Fibroblast of skin of left biceps (primary cell): ENCODE measurements at places on chromosomes 3 and 15.
A peak's percentile ranks its signal among the peaks of the same experiment; 100 is the strongest.

DNA sequence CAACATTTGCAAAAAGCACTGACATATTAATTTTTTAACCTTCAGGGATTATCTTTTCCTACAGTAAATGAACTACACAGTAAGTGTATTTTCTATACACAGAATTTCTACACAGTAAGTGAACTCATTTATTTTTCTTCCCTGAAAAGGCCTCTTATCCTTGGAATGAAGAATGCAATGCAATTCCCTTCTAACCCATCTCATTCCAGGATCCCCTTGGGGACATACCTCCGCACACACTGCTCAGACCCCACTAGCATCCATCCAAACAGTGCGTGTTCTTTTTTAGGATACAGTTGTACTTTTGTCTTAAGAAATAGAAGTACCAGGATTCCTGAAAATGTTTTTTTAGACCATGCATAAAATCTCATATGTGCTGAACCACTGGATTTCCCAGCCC lies 152.8 kb downstream of the UACA start:
- DNase-seq: peak; percentile 37

GRCh38 chr15:98358971-98359370 lies 289.4 kb upstream of the IGF1R start:
- DNase-seq: no peak

DNA sequence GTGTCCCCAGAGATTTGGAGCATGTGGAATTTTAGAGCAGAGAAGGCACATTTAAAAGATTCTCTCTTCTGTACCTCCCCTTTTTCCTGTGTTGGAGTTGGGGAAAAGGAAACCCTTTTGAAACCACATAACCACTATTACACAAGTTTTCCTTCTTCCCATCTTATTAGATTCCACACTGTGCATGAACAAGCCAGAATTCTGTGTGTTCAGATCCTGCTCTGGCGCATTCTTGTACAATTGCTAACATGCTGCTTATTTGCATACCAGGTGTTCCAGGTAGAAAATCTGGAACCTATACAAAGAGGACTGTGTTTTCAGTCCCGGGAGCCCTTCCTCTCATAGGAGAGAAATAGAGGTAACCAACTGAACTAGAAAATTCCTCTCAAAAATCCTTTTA lies 2.6 kb upstream of the CIB2 start:
- no peak for DNase-seq

DNA sequence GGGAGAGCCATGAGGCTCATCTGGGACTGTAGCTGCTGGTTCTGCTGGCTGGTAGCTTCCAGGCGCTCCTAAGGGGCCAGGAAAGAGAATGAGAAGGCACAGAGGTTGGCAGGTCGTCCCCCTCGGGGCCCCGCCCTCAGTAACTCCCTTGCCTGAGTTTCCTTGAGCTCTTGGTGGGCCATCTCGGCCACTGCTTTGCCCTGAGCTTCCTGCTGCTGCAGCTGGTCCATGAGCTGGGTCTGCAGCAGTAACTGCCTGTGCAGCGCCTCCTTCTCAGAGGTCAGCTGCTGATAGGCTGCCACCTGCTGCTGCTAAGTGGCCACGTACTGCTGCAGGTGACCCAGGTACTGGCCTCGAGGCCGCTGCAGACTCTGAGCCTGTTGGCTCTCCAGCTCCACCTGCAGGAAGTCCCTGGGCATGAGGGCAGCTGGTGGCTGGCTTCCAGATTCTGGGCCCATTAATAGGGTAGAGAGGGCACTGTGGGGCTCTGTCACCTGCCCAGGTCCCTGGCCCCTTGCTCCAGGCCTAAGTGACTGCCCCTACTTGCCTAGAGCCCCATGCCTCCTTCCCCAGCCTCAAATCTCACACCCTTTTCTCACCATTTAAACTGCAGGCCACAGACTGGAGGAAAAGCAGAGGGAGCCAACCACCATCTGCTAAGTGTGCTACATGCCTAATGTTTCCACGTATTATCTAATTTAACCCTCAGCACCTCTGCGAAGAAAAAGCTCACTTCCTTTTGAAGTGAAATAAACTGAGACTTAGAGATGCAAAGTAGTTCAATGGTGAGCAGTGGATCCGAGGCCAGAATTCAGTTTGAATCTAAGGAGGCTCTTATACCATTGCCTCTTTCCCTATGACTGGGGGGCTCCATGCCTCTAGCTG lies 10.8 kb upstream of the VPS33B start:
- no peak for DNase-seq

- DNase-seq: no peak
These were observed 44.7 kb upstream of the PLCL2 start for GRCh38 chr3:16840101-16840424.

DNA sequence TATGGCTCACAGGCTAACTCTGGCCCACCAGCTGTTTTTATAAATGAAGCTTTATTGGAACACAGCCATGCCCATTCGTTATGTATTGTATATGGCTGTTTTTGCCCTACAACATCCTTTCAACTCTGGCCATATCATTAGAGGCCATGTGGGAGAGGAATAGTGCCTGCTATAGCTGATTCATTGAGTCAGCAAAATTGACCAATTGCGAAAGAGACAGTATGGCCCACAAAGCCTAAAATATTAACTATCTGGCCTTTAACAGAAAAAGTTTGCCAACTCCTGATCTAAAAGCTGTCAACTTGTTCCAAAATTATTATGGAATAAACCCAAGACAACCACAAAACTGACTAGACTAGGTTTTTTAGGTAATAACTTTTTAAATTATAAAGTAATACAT lies 1.4 kb downstream of the NR1I2 start:
- DNase-seq: no peak

DNA sequence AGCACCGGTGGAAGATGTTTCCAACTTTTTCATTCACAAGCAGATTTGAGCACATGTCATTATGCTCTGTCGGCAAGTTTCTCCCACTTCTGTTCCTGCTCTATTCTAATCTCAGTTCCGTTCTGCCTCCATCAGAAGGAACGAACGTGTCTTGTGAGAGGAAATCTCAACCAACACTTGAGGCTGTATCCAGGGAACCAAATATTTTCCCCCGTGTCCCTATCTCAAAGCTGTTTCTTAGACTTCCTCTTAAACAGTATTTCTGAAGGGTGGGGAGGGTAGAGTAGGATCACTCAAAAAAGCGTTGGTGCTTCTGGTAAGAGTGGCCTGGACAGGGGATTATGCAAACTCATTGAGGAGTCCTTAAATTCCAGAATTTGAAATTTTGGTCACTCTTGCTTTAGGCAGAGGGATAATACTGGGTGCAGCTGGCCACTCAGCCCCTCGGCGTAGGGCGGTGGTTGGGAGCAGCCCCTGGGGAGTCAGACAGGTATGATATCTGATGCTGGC lies 54.9 kb downstream of the FRMD4B start:
- DNase-seq: no peak

GRCh38 chr3:4245671-4246070 lies 57.5 kb upstream of the SETMAR start:
- no peak for DNase-seq

GRCh38 chr3:115113367-115113766 lies 33.7 kb downstream of the ZBTB20 start:
- no peak for DNase-seq

- no peak for DNase-seq
These were observed 144.8 kb downstream of the ARPP21 start for GRCh38 chr3:35784169-35784568.

DNA sequence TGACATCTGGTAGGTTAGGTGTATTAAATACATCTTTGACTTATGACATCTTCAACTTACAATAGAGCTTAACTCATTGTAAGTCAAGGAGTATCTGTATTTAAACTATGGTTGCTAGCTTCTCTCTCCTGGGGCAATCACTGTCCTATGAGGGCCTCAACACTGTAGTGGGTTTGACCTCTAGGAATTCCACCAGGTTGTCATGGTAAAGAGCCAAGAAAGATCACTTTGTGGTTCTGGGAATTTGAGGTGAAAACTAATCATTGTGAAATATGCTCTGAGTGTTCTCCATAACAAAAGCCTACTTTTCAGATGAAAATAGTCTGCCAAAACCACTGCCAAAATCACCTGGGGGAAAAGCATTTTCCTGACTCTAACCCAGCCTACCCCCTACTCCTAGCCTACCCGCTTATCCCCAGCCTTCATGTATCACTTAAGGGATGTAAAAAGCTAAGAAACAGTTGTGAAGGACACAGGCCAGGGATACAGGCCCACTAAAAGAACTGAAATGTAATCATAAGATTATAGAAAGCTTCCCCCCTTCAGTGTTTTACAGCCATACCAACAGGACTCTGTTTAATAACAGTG lies 723.8 kb downstream of the MECOM start:
- no peak for DNase-seq

- no peak for DNase-seq
These were observed 5.6 kb upstream of the LRRC2 start for GRCh38 chr3:46571684-46572083.

DNA sequence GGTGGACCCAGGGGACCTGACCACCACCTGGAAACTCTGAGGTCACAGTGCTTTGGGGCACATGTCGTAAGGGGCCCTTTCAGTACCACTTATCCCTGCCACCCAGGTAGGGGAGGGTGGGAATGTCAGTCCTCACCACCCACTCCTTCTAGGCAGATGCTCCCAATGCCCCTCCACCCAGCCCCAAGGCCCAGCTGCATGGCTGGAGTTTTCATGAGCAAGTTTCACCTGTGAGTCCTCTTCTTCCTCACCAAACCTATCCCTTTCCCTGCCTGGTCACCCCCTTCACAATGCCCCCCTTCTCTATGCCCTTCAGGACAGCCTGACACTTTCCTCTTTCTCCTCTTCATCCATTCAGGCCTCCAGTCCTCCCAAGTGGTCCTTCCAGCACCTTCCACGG lies 9.8 kb downstream of the FAM174B start:
- DNase-seq: no peak

DNA sequence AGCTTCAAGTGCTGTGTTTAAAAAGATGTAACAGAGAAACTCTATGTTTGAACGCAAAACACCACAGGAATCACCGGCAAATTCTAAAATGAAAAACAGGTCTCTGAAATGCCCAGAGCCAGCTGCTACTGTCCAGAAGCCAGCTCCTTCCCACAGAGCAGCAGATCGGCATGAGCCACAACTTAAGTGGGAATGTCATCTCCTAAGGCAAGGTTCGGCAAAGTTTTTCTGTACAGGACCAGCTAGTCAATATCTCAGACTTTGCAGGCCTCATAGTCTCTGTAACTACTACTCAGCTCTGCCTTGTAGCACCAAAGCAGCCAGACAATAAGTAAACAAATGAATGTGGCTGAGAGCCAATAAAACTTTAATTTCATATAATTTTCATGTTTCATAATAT lies 4.9 kb downstream of the PLOD2 start:
- DNase-seq: no peak

GRCh38 chr15:64004587-64004986 lies 41.7 kb downstream of the DAPK2 start:
- DNase-seq: no peak

GRCh38 chr15:56798639-56799038 lies 65.3 kb upstream of the ZNF280D start:
- DNase-seq: no peak

- DNase-seq: peak; percentile 47
These were observed at the start of gene NR2C2 for GRCh38 chr3:14947100-14947885. Gene NR2C2 (plus strand): TSS chr3:14947583. CDS start chr3:15003915, 56,332 bp downstream.

GRCh38 chr3:61173676-61174075 lies 77.6 kb downstream of the FHIT start:
- no peak for DNase-seq

- no peak for DNase-seq
These were observed 61.0 kb downstream of the LRIG1 start for GRCh38 chr3:66439666-66440344.

DNA sequence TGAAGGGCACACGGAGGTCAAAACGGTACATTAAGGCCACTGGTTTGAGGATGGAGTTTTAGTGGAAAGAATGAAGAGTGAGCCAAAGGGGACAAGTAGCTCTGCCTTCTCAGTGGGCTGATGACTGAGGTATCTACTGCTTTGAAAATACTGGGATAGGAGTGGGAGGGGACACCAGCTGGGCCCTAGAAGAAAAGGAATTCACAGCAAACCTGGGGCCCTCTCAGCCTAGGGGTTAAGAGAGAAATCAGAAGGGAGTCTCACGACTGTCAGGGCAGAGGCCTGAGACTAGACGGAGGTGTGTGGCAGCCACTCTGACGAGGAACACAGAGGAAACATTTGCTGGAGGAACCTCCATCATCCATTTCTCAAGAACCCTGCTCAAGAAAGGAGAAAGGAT lies 75.1 kb downstream of the TNIK start:
- no peak for DNase-seq

DNA sequence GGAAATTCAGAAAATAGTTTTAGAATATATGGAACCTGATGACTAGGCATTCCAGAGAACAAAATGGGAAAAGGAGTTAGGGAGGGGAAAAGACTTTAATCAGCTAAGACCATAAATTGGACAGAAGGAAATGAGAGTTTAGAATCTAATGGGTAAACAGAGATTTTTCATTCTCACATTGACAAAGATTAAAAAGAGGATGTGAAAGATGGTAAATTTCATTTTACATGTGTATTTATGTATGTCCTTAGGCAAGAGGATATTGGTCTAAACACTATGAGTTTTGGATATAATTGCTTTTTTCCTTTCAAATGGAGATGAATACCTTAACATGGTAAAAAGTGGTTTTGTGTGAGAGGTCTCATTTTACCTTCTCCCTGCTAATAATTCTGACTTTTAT lies 1021.9 kb downstream of the NSUN3 start:
- DNase-seq: no peak

DNA sequence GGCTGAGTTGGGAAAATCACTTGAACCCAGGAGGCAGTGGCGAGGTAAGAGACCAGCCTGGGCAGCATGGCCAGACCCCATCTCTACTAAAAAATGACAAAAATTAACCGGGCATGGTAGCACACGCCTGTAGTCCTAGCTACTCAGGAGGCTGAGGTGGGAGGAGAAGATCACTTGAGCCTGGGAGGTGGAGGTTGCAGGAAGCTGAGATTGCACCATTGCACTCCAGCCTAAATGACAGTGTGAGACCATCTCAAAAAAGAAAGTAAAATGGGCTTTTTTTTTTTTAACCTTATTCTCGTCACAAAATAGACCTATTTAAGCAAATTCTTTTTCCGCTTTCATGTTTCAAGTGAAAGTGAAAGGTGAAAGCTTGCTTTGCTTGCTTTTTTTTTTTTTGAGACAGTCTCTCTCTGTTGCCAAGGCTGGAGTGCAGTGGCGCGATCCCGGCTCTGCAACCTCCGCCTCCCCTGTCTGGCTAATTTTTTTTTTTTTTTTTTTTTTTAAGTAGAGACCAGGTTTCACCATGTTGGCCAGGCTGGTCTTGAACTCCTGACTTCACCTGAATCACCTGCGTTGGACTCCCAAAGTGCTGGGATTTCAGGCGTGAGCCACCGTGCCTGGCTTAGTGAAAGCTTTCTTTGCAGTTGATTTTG lies 3.6 kb downstream of the PDIA3 start:
- no peak for DNase-seq

DNA sequence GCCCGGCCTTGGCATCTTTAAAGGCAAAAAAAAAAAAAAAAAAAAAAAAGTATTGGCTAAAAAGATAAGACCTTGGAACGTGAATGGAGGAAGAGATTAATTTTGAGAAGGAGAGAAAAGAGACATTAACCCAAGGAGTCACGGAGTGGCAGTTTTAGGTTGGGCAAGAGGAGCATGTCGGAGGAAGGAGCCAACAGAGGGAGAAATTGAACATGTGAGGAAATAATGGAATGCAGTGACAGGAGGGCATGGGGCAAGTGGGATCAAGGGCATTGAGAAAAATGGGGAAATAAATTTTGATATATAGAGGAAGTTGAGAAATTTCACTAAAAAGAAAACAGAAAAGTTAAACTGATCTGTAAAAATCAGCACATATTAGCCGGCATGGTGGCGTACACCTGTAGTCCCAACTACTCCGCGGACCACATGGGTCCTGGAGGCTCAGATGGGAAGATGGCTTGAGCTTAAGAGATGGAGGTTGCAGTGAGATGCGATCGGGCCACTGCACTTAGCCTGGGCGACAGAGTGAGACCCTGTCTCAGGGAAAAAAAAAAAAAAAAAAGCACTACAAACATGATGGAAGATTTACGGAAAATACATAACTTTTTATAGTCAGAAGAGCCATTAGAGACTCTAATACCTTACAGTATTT lies 1.2 kb downstream of the HAUS2 start:
- DNase-seq: no peak
